ENCODE measurements at places on chromosomes 5 and 9.
A peak's percentile ranks its signal among the peaks of the same experiment; 100 is the strongest.

DNA sequence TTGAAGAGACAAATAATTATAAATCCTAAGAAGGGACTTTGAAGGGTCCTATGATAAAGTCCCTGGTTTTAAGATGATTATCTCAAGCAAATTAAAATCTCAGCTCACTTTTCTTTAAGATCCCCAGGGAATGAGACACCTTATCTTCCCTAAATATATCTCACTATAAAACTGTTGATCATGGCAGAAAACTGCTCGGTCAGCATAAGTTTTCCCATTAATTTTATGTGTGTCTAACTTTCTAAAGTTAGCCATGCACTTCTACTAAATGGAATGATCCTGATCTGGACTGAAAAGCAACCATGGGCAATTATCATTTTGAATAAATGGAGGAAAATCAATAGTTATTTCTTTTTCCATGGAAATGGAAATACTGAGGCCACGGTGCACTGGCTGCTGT lies 314.5 kb downstream of the TRPM3 start:
- DNase-seq: no peak

DNA sequence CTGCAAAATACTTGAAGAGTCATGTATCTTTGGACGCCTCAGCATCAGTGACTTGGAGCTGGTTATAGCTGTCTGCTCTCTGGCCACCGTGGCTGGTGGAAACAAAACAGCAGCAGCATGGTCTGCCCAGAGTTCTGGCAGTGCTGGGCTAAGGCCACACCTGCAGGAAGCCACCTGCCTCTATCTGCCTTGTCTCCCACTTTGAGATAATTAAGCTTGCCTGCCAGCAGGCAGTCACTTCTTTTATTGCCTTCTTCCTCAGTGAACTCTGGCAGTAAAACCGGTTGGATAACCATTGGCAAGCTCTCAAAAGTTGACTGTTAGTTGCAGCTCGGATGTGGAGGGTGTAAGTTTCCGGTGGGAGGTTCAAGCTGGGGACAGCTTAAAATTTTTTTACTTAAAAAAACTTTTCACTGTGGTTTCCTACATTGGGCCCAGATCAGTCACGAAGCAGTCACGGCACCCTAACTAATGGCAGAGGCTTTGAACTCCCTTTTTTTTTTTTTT lies 4.9 kb downstream of the SMIM3 start:
- peak; percentile 89 for DNase-seq

- no peak for DNase-seq
Measured at GRCh38 chr5:177484902-177485549, 11.6 kb upstream of the DBN1 start.

GRCh38 chr9:112002131-112002846 lies 105.7 kb downstream of the UGCG start:
- DNase-seq: no peak

GRCh38 chr9:80061096-80061495 lies 489.3 kb downstream of the TLE4 start:
- DNase-seq: no peak

DNA sequence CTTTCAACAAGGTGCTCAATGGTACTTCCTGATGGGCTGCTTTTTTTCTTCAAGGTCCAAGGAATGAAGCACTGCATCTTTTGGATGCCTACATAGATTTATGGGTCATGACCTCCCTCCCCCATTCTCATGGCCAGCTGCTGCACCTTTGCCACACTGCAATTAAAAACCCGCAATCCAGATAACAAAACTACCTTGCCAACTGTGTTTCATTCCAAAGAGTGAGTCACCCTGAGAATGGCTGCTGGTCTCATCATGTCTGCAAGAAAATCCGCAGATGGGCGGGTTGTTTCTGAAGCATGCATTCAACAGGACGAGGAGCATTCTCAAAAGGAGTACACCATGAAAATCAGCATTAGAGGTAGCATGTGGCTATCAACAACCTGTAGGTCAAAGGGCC lies 139.8 kb downstream of the ELAVL2 start:
- DNase-seq: no peak

- no peak for DNase-seq
Measured at GRCh38 chr5:60538955-60539866, 160.8 kb downstream of the DEPDC1B start.

GRCh38 chr5:55037890-55038289 lies 13.8 kb downstream of the GZMK start:
- no peak for DNase-seq

DNA sequence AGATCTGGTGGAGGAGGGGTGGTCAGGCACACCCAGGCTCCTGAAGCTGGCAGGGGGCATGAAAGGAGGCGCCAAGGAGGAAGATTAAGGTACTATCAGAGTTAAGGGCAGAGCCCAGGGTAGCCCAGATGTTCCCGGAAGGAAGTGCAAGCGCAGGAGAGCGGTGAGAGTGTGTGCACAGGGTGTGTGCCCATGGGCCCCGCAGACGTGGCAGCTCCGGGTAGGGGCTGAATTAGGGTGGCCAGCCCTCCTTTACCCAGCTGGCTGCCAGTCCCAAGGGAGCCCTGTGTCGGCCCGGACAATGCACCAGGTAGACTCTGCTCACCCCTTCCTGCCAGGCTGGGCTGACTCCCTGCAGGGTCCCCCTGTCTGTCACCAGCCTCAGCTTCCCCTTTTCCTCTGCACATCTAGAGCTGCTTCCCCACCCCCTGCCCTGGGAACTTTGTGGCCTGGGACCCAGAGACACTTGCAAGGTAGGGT lies at the start of gene SMIM33:
Gene SMIM33, plus strand, starts transcription at position 184 of the 480 bp plus-strand sequence. Its CDS starts 118 bp downstream, at position 302.
- DNase-seq: no peak

- DNase-seq: no peak
Measured at GRCh38 chr9:105401651-105402050, 46.2 kb upstream of the FSD1L start.

DNA sequence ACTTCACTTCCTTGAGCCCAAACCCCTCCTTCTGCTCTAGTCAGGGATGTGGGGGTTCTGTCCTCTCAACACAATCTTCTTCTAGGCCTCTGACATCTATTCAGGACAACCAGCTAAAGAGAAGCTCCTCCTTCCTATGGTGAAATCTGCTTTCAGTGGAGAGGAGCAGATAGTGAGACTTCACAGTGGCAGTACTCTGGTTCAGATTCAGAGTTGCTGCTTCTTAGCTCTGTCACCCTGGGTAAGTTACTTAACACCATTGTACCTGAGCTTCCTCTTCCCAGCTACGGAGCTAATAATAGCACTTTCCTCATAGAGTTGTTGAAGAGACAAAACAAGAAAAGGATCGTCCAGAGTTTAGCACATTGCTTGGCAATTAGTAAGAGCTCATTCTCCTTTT lies 77.3 kb upstream of the LARP1 start:
- DNase-seq: no peak

DNA sequence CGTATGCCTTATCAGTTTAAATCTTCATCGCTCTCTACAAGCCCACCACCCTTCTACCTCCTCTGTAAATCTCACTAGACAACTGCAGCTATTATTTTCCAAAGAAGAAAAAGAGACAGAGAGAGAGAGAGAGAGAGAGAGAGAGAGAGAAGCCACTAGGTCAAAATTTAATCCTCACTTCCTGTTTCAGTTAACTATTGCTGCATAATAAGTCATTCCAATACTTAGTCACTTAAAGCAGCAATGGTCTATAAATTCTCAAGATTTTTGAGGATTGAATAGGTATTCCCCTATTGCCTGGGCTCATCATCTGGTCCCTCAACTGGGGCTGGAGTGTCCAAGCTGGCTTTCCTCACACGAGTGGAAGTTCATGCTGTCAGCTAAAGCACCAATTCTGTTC lies 68.8 kb downstream of the ITGA1 start:
- no peak for DNase-seq

DNA sequence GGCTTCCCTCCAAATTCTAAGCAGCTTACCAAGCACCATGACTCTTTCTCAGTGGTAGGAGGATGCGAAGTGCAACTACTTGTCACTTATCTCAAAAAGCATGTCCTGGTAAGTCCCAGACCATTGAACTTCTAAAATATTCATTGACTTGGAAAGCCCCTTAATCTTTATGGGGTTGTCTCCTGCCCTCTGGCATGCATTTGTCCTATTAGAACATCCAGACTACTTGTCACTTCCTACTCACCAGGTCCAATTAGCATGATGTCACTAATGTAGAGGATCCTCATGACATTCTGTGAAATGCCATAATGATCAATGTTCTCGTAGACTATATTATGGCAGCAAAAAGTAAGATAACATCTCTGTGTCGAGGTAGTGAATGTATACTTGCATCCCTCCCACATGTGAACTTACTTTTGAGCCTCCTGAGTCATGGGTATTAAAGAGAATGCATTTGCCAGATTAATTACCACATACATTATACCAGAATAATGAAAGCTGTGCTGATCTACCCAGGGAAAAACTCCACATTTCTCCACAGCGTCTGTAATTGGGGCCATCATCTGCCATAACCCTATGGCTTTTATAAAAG lies 63.5 kb upstream of the RAD23B start:
- DNase-seq: no peak

DNA sequence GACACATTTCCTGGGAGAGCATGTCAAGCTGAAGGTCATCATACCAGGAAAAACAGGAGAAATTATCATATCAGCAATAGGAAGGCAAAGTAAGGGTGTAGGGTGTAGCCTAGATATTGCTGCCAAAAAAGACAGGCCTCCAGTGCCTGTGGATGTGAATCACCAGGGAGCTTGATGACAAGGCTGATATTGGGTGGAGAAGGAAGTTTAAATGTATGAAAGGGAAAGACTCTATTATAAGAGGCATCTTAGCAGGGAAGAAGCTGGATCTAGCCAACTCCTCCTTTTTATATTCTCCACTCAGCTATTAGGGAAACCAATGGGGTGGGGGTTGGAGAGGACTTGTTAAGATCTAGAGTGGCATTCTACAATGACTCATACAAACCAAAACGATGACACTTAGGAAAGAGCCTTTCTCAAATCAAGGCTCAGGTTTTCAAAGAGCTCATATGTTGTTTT lies 13.4 kb upstream of the TXNDC8 start:
- peak; percentile 81 for DNase-seq

DNA sequence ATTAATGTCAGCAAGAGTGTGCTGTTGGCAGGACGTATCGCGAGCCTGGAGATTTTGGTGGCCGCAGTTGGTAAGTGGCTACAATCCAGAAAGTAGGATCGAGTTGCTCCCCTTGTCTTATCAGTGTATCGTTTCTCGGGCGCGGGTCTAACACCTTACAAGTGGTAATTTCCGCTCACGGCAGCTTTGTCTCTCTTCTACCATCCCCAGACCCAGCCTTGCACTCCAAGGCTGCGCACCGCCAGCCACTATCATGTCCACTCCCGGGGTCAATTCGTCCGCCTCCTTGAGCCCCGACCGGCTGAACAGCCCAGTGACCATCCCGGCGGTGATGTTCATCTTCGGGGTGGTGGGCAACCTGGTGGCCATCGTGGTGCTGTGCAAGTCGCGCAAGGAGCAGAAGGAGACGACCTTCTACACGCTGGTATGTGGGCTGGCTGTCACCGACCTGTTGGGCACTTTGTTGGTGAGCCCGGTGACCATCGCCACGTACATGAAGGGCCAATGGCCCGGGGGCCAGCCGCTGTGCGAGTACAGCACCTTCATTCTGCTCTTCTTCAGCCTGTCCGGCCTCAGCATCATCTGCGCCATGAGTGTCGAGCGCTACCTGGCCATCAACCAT lies 1.1 kb downstream of the PTGER4 start:
- peak; percentile 46 for DNase-seq

DNA sequence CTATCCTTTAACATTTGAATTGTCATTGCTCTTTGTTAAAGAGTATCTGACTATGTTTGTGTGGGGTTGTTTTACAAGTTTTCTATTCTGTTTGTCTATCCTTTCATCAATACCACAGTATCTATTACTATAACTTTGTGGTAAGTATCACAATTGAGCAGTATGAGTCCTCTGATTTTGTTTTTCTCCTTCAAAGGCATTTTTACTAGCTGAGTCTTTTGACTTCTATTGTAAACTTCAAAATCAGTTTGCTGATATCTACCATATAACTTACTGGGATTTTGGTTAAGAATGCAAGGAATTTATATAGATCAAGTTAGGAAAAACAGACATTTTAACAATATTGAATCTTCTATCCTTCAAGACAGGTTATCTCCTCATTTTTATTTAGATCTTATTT lies 789.8 kb upstream of the PTPRD start:
- no peak for DNase-seq

GRCh38 chr5:32092938-32093812 lies 80.9 kb downstream of the GOLPH3 start:
- peak; percentile 73 for DNase-seq

DNA sequence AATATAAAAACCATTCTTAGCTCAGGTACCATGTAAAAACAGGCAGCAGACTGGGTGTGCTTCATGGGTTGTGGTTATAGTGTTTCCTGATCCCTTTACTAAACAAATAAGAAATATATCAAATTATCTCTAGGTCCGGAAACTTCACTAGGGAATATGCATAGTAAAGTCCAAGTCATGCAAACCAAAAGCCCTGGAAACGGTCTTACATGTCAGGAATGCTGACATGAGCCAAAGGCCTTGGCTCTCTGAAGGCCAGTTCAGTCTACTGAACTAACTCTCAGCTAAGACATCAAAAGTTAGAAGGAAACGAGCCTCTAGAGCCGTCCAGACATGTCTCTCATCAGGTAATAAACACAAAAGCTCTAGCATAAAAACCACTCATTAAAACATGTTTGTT lies 778.9 kb upstream of the ZNF608 start:
- peak; percentile 3 for DNase-seq

DNA sequence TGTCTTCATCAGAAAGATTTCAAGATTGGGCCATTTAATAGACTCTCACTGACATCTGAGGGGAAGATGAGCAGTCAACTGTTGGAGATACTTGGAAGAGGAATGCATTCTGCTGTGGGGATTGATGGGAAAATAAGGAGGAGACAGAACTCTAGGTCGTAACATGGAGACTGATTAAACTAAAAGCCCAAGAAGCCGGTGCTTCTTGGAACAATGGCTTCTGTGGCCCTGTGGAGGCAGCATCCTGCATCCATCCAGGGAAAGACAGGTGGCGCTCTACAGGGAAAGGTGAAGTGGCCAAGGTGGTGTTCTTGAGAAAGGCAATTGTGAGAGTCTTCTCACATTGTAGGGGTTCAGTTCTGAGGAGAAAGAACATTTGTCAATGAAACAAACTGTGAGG lies 31.3 kb downstream of the ZFAND5 start:
- DNase-seq: peak; percentile 7

DNA sequence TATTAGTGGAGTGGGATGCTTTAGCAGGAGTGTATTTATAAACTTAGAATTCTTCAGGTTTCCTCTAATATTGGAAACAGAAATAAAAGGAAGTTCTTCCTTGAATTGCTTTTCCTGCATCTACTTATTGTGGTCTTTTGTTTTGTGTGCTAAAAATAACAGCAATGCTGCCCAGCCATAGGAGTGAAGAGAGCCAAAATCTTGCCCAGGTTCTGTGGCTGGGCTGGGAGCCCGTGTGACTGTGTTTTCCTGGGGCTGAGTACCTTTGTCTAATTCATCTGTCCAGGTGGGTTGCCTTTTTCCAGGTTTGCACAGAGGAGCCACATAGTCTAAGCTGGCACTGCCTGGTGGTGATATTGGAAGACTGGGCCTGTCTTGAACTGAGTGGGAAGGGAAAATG lies 179.7 kb upstream of the ADAMTSL1 start:
- DNase-seq: no peak

GRCh38 chr9:130995086-130996011 lies 13.6 kb upstream of the LAMC3 start:
- peak; percentile 75 for DNase-seq

Data from Daoy (cell line).